KBM-7 (cell line): ENCODE measurements at places on chromosomes 3 and 15.

DNA sequence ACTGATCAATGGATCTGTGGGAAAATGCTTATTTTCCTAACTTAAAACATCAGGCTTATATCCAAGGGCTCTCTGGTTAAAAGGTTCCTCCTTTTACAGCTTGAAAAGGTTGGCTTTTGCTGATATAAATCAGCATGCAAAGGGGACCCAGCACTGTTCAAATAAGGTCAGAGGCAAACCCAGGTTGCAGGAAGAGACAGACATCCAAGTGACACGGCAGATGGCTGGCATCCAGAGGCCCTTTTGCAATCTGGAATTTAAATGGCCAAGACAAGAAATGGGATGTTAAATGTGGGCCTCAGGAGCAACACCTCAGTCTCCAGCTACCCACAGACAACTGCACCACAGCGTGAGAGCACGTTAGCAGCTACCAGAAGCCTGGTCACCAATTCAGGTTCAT, 6.3 kb downstream of the SH3BP5 start:
- DNase-seq: no peak

- peak; percentile 58 for DNase-seq
These were observed 63.9 kb downstream of the TMCC1 start for GRCh38 chr3:129829640-129830039.

GRCh38 chr3:123586131-123586530, 1.3 kb upstream of the HACD2 start:
- DNase-seq: peak; percentile 70

GRCh38 chr15:92076541-92076940, 223.0 kb downstream of the SLCO3A1 start:
- no peak for DNase-seq

GRCh38 chr15:41323611-41324010, 8.8 kb downstream of the OIP5 start:
- DNase-seq: no peak

GRCh38 chr3:109644746-109645145, 307.4 kb upstream of the DPPA4 start:
- DNase-seq: no peak

GRCh38 chr3:176075046-176075445, 1122.2 kb downstream of the TBL1XR1 start:
- DNase-seq: no peak

- DNase-seq: no peak
These were observed 26.1 kb upstream of the LOXL1 start for GRCh38 chr15:73900095-73900712.

GRCh38 chr3:156792945-156793344, 33.2 kb upstream of the LEKR1 start:
- peak; percentile 62 for DNase-seq

DNA sequence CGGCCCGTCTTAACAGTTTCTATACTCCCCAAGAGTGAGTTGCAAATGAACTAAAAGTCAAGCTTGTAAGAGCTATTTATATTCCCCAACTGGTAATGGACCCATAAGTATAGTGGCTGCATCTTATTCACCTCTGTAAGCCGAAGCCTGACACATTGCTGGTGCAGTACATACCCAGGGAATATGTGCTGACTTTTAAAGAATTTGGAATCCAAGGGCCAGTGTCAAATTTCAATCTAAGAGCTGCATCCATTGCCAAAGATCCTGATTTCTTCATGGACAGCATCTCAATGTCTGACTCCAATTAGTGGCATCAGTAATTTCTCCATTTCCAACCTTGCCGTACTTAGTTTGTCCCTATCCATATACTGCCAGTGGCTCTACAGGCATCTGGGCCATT, 42.0 kb downstream of the FRMD4B start:
- DNase-seq: no peak

GRCh38 chr3:55198554-55198953, 270.7 kb upstream of the LRTM1 start:
- no peak for DNase-seq

- DNase-seq: no peak
These were observed 25.7 kb downstream of the IQSEC1 start for GRCh38 chr3:13047296-13048165.

DNA sequence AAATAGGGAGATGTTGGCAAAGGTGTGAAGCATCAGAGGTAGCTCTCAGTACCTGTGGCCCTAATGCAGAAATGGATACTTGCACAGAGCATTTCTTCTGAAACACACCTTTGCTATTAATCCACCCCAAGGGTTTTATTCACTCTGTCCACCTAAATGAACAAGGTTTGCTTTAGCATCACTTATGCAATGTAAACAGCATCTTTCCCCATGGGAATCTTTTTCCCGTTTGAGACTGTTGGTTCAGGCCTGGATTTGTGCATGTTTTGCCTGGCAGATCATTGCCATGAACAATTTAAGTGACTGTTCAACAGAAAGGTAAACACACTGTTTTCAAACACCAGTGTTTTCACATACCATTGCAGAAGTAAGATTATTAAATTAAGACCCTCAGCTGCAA, 508.3 kb downstream of the SOX2 start:
- DNase-seq: no peak

DNA sequence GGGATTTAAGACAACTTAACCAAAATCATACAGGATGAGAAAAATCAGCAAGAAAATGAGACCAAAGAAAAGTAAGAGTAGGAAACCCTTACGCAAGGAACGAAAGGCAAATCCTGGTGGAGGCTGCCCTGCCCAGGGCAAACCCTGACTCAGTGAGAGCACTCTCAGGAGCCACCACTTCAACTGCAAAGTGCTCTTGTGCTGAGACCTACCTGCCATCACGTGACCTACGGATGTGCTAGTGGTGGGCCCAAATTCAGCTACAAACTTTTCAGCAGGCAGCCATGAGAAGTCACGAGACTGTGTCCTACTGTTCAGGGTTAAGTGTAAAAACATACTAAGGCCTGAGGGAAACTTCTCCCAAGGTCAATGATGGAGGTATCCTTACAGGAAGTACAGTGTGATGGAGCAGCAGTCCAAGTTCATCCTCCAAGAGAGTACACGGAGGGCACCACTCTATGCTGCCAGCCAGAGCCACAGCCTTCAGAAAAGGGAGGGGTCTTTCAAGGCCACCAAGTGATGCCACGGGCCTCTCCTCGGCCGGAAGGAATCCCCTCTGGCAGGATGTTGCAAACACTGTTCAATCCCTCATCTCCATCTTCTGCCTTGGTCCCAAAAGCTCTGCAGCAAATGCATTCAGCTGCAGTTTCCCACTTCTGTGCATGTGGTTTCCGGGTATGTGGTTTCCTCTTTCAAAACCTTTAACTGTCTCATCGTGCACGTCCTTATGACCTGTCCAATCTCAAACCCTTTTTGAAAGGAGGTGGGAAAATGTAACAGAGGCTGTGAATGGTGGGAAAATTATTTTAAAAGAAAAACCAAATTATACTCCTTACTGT, 9.5 kb downstream of the CHSY1 start:
- peak; percentile 93 for DNase-seq

DNA sequence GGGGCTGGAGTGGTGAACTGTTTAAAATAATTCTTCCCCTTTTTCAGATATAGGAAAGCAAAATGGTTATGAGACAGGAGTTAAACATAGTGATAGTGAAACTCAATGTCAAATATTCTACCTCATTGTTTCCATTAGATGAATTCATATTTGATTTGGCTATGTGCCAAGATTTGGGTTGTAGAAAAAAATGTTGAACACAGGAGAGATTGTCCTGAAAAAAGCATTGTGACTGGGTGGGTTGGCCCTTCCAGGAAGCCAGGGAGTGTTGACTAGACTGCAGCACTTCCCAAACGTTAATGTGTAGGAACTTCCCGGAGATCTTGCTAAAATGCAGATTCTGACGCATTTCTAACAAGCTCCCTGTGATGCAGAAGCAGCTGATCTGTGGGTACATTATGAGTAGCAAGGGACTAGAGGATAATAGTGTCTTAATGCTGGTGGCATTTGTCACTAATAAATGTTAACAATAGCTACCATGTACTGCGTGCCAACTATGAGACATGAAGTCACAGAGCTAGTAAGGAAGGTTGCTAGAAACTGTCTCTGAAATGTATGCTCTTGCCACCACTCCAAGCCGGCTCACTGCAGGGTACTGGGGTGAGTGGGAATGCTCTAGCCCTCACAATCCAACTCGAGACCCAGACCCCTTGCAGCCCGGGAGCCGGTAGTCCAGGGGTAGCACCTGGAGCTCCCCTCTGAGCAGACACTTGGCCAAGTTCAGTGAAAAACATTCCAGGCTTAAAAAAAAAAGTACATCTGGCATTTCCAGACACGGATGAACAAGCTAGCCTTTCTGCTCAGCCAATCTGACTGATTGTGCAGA, 120.6 kb downstream of the CD47 start:
- DNase-seq: no peak

DNA sequence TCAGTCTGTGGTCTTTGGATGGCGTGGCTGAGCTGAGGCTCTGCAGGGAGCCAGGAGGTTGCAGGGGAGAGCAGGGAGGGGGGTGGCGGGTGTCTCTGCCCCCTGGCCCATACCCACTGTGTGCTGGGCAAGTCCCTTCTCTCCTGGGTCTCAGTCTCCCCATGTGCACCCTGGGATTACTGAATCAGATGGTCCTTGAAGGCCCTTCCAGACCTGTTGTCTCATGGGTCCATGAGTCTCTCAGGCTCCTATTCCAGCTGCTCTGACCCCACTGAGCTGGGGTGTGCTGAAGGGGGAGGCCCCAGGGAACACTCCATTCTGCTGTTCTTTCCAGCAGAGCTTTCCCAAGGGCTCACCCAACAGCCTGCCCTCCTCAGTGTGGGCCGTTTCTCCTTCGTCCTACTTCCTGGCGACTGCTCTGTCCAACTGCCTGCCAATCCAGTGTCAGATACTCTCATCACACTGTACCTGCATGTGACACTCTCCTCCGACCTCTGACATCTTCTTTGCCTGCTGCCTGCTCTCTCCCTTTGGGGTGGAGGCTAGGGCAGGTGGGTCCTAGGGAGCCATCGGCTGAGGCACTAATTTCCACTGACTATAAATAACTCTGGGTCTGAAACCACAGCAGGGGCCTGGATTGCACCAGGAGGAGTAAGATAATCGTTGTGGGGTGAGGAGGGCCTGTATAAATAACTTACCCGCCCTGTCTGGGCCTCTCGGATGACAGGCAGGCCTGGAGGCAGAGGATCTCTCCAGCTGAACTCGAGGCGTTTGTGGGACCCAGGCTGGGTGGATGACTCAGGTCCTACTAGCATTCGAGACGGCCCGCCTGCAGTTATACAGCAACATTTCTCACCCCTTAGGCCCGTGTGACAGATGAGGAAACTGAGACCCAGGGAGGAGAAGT, 67.1 kb downstream of the ATP2B2 start:
- peak; percentile 23 for DNase-seq

DNA sequence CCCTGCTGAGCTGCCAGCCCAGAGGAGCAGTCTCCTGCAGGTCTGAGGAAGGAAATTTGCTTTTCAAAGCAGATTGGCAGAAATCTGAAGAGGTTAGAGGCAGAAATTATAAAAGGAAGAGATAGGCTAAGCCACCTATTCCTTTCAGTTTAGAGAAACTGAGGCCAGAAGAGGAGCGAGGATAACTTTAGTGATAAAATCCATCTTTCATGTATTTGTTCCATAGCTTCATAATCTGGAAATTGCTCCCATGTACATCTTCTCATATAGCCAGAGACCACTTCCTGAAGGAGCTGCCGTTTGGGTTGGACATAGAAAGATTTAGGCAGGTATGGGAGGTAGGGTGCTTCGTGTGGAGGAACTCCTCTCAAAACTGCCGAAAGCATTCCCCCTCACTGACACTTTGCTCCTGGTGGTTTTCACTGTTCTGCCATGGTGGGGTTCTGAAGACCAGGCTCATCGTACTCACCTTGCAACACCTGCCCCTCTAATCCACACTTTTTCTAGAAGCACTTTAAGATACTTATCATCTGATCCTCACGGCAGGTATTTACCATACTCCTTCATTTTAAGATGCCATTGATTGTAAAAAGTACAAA, 670 bp upstream of the ACAP2 start:
- DNase-seq: no peak

- no peak for DNase-seq
These were observed 51.8 kb upstream of the PLXNA1 start for GRCh38 chr3:126930936-126931600.

DNA sequence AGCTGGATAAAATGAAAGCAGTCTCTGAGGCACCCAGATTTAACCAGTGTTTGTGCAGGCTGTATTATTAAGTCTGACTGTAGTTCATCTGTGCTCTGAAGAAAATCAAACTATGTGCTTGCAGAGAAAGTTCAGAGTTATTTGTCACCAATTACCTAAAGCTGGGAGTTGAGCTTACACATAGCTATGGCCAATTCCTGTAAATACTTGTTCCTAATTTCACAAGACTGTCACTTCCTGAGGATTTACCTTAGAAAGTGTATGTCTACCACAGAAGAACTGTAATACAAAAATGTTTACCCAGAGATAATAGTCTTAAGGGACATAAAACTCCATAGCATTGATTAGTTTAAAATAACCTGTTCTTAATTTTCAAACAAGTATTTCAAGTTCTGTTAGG, 628.4 kb upstream of the TGFBR2 start:
- no peak for DNase-seq

DNA sequence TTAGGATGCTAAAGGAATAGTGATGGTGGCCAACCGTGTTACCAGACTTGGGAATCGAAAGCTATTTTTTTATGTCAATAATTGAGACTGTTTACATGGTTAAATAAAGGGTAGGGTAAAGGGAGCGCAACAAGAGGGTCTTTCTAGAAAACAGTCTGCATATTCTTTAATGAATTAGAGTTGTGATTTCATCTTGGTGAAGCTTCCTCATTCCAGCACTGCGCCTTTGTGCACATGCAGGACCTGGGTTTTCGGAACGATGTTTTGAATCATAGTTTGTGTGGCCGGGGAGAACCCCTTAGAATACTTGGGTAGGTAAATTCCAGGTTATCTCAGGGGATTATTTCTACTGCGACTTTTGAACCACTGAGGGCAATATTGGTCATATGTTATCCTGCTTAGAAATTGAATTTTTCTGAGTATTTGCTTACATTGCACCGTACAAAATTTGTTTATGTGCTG, 1.3 kb downstream of the PIK3CA start:
- peak; percentile 60 for DNase-seq

- DNase-seq: no peak
These were observed 483.9 kb downstream of the PYDC2 start for GRCh38 chr3:191944835-191945234.

- no peak for DNase-seq
These were observed 540.3 kb downstream of the PYDC2 start for GRCh38 chr3:192001218-192001617.

DNA sequence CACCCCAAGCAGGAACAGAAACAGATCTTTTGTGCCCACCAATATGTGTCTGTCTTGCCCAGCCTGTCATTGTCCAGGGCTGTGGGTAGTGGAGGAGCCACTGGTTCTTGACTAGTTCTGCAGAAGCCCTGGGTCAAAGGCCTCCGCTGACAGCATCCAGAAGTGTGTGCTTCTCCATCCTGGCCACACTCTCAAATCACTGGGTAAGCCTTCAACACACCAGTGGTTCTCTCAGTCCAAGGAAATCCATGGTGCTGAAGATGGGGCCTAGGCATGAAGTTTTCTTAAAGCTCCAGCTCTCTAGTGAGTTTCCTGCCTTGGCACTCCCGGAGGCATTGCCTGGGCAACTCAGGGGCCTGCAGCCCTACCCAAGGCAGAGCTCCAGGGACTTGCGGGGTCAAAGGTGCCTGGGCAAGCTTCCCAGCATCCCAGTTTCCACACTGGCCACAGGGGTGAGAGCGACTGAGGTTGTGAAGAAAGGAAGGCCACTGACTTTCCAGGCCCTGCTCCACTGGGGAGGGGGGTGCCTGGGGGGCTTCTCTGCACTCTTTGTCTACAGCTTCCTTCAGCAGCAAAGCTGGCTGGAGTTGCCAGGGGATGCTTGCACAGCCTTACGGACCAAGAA, 37.9 kb upstream of the RPL32 start:
- DNase-seq: no peak

GRCh38 chr15:100877551-100877950, 2.1 kb upstream of the ALDH1A3 start:
- DNase-seq: no peak
